ENCODE measurements at places on chromosomes 12 and 14. TPM values are rescaled to one million over a fixed set of nuclear protein-coding genes. Genes with fewer than 3 reads are reported as not detected.

DNA sequence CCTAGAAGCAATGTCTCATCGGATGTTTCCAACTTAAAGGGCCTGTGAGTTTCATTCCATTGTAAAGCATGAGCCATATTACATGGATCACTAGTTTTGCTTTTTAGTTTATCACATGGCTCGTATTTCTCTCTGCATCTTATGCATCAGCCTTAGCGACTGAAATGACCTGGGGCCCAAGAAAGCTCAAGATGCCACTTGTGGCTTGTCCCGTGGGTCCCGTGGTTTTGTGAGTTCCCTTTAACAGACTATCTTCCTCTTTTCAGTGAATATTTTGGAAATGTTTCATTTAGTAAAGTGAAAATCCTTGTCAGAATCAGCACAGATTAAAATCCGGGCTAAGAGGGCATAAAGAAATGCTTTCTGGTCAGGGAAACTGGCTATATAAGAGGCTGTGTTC, 86.2 kb upstream of the PPM1H start:
- H3K4me1 ChIP-seq: no peaks in the 10 kb centered on the region
- no peak overlapping the region for H3K4me3 ChIP-seq
- no peak for DNase-seq
- H3K36me3 ChIP-seq: no peaks in the 10 kb centered on the region
- no peaks in the 10 kb centered on the region for H3K27me3 ChIP-seq
- H3K27ac ChIP-seq: no peak overlapping the region

GRCh38 chr14:58951143-58951542, 237.3 kb upstream of the DAAM1 start:
- no peaks in the 10 kb centered on the region for H3K27me3 ChIP-seq
- no peak overlapping the region for H3K4me3 ChIP-seq
- no peak overlapping the region for H3K27ac ChIP-seq
- no peaks in the 10 kb centered on the region for H3K4me1 ChIP-seq
- H3K36me3 ChIP-seq: no peaks in the 10 kb centered on the region

DNA sequence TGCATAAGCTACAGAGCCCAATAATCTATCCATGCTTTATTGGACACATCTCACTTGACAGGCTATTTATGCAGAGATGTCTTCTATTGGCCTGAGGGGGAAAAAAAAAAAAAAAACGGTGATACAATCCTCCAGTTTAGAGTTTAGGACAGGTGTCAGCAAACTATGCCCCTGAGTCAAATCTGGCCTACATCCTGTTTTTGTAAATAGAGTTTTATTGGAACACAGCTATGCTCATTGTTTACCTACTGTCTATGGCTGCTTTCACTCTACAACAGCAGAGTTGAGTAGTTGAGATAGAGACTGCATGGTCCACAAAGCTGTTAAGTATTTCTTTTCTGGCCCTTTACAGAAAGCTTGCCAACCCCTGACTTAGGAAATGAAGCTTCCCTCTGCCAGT, 403.1 kb downstream of the C12orf75 start:
- no peaks in the 10 kb centered on the region for H3K36me3 ChIP-seq
- no peak overlapping the region for H3K27ac ChIP-seq
- H3K4me3 ChIP-seq: no peak overlapping the region

The JPH4 gene
- total RNA-seq: 17.3 TPM

The GNB3 gene
- total RNA-seq: 2.6 TPM

GRCh38 chr12:53956914-53957536, 2.3 kb downstream of the HOXC12 start:
- no peak overlapping the region for H3K27ac ChIP-seq
- H3K36me3 ChIP-seq: no peaks in the 10 kb centered on the region
- peaks cover 21% of the 10 kb centered on the region for H3K4me1 ChIP-seq
- DNase-seq: no peak
